ENCODE measurements at places on chromosomes 12 and 14. TPM values are rescaled to one million over a fixed set of nuclear protein-coding genes. Genes with fewer than 3 reads are reported as not detected.

DNA sequence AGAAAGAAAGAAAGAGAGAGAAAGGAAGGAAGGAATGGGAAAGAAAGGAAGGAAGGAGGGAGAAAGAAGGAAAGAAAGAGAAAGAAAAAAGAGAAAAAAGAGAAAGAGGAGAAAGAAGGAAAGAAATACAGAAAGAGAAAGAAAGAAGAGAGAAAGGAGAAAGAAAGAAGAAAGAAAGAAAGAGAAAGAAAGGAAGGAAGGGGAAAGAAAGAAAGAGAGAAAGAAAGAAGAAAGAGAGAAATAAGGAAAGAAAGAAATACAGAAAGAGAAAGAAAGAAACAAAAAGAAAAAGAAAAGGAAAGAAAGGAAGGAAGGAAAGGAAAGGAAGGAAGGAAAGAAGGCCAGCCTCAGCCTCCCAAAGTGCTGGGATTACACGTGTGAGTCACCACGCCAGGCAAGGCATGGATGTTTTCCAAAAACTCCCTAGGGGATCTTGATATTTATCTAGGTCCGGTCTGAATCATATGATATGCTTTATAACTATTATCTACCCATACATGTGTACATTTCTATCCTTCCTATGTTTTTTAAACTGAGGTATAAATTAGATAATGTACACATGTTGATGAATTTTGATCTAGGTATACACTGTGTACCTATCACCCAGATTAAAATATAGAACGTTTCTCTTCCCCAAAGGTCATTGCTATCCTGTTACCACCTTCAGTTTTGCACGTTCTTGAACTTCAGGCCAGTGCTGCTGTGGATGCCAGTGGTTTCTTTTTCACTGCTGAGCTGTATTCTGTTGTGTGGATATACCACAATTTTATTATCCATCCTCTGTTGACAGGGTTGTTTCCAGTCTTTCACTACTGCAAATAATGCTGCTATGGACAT, 177.9 kb downstream of the RBM19 start:
- no peak for DNase-seq

DNA sequence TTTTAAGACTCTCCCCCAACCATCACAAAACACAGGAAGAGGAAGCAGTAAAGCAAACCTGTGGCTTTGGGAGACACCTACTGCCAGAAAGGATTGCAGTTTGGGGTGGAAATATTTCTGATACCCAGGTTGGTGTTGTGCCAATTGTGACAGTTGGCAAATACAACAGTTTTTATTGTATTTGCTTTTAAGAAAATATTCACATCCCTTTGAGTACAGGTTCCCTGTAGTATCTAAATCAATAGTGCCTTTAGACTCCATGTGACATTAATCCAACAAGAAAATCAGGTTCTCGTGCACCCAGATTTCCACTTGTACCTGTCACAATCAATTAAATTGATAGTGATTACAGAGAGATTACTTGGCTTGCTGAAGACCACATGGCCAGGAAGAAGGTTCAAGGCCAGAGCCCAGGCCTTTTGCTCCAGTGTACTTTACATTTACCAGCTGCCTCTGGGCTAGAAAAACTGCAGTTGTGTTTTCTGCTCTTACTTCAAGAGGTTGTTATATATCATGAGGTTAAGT, 361.2 kb downstream of the ATP23 start:
- DNase-seq = no peak

GRCh38 chr12:81492131-81492720, 266.9 kb downstream of the PPFIA2 start:
- no peak for DNase-seq

GRCh38 chr14:80403036-80403435, 191.7 kb upstream of the DIO2 start:
- no peak for DNase-seq

DNA sequence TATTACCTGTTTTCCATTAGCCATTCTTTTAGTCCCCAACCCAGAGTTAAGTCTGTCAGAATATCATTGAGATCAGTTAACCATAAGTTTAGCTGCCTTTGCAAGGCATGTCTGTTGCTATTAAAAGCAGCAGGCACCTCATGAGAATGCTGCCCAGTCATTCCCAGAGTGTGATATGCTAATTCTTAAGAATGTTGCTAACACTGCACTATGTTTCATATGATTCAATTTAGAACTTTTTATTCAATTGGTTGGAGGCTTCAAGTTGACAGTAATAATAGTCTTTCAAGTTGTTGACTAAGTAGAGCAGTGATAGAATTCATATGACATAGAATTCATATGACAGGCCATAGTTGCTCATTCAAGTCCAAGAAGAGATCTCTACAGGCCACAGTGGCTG, 292.3 kb downstream of the FUT8 start:
- DNase-seq = no peak

GRCh38 chr12:27185234-27186021, 58.7 kb upstream of the STK38L start:
- DNase-seq = no peak

DNA sequence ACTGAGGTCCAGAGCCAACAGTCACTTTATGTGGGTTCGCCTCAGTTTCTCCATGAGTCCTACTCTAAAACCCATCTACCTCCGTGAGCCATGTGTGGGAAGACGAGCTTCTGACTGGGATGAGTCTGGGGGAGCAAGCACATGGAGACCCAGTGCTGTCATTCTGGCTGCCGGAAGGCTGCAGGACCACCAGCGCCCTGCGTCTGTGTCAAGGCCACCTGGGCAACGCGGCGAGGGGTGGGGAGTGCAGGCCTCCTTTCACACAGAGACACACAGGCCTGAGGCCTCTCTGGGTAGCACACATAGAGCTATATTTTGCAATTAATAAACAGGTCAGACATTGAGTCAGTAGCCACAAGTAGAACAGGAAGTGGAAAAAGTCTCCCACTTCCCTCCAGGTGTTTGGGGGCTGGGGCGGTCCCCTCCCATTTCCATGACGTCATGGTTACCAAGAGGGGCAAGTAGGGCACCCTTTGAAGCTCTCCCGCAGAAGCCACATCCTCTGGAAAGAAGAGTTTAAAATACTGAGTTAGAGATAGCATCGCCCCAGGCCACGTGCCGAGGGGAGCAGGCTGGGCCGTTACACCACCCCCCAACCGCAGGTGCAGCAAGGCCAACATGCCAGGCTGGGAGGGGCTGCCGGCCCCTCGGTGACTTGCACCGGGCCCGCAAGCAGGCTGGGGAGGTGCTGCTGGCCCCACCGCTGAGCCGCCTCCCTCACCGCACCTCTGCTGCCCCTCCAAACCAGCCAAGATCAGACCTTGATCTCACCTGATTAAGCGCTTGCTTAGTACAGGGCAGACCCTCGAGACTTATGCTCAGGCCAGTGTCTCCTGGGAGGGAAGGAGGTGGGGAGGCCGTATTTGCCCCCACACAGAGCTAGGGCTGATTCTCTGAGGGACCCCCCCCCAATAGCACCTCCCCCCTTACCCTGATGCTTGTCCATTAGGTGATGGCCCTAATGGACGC, 32.7 kb downstream of the DAD1 start:
- DNase-seq = no peak

CD163 gene
- 229 TPM for total RNA-seq

All from aorta (tissue), 5 donors.